ENCODE measurements at places on chromosomes 13 and 19. TPM values are rescaled to one million over a fixed set of nuclear protein-coding genes. Genes with fewer than 3 reads are reported as not detected.

CACNA1A gene
- 0.19 TPM for total RNA-seq

PDE4C gene
- not detected for total RNA-seq

TRAPPC6A gene
- 26.9 TPM for total RNA-seq

CBY2 gene
- not detected for total RNA-seq
